ENCODE measurements at places on chromosomes 1 and 21.
A peak's percentile ranks its signal among the peaks of the same experiment; 100 is the strongest.

DNA sequence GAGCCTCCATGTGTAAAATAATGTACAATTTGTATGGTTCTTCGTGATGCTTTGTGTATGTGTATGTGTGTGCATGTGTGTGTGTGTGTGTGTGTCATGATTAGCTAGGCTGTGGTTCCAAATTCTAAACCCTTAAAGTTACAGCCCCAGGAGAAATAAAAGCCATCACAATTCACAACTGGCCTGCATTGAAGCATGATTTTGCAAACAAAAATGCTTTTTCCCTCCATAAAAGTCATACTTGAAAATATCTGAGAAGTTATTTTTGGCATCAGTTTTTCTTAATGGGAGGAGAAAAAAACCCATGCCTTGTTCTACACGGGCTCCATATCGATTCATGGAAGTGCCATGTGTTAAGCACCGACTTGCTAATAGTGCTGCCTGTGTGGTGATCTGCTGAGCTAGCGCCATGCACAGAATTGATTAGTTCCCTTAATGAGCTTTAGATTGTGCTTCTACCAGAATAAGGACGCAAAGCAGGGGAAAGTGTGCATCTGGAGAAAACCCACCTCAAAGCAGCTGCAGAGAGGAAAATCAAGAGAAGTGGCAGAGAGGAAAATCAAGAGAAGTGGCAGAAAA, 207.3 kb downstream of the DSCAM start:
- DNase-seq: no peak

- DNase-seq: no peak
Measured at GRCh38 chr1:86429122-86429725, 5.3 kb downstream of the CLCA2 start.

- DNase-seq: no peak
Measured at GRCh38 chr1:79929356-79929755, 922.8 kb upstream of the ADGRL4 start.

DNA sequence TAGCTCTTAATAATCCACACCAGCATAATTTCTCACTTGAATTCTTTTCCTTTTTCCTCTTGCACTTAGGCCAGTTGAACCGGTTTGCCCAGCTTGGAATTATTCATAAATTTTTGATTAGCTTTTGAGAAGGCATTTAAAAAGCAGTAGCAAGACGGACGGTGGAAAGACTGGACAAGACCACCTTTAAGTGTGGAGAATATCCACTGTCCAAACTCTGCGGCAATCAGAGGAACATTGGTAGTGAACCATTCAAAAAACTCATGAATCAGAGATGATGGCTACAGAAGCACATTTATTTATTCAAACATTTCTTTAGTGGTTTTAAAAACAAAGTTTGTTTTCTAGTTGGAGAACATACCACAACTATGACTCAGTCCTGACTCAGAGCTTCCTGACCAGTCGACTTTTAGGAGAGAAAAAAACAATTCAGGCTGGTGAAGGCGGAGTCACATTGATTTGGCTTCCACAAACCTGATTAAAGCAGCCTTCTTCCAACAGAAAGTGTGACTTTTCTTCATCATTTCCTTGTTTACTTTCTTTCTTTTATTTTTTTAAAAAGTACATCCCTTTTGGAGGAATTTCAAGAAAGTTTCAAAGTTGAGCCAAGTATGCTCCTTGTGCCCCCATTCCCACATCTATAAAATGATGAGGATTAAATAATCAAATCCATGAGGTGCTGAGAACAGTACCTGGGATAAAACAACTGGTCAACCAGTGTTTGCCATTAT, 128.8 kb downstream of the ADSS2 start:
- DNase-seq: peak; percentile 86

GRCh38 chr1:192159781-192160180, 1.5 kb downstream of the RGS18 start:
- DNase-seq: no peak

- no peak for DNase-seq
Measured at GRCh38 chr21:19830446-19830845, 1167.8 kb upstream of the NCAM2 start.

GRCh38 chr1:228964178-228965089, 229.2 kb downstream of the RHOU start:
- no peak for DNase-seq

DNA sequence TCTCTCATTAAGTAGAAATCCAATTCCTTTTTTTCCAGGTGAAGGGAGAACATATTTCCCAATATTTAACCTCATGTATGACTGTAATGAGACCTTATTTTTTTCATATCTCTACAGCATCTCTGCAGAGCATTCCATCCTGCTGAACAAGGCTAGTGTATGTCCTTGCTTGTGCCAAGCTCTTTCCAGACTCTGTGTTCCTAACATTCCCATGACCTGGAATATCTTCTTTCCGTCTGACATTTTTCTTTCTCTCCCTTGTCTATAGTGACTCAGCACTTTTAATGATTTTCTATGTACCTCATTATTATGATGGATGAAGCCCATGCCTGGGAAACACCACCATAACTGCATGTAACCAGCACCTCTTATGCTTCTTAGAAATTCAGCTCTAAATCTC, 278.3 kb upstream of the NRIP1 start:
- DNase-seq: no peak

DNA sequence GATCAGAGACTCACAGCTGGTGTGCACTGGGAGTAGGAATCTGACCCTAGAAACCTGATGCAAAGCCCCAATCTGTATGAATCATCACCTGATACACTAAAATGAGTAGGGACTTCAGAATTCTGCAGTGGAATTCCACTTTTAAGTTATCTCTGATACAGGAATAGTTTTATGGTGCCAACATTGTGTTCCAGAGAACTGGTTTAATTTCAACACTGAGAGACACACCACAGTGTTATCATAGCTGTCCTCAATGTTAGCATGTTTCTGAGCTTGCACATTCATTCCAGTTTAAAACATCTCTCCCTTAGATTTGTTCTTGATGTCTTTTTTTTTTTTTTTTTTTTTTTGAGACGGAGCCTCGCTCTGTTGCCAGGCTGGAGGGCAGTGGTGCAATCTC, 7.1 kb downstream of the UTS2 start:
- DNase-seq: no peak

Measured in SK-MEL-5 (cell line).